ENCODE measurements at places on chromosomes 1 and 21.

- no peak for DNase-seq
Observed at GRCh38 chr1:179353546-179353945, 12.2 kb upstream of the AXDND1 start.

- DNase-seq: no peak
Observed at GRCh38 chr21:16571594-16571993, 841.8 kb downstream of the USP25 start.

GRCh38 chr1:53371851-53372250 is 44.0 kb upstream of the LRP8 start:
- no peak for DNase-seq

DNA sequence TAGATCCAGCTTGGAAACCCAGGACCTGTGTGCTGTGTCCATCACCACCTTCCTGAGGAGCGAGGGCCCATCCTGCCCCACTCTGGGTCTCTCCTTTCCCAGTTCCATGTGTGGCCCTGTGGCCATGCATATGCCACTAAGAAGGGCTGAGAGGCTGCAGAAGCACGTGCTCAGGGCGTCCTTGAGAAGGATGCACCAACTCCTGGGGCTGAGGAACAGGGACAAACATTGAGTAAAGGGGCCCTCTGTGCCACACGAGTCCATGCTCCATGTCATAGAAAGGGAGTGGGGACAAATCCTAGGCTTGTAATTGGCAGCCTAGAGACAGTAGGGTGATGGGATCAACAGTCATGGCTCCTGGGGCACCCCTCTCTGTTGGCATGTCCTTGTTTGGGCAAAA is 8.4 kb downstream of the ETV3L start:
- DNase-seq: no peak

DNA sequence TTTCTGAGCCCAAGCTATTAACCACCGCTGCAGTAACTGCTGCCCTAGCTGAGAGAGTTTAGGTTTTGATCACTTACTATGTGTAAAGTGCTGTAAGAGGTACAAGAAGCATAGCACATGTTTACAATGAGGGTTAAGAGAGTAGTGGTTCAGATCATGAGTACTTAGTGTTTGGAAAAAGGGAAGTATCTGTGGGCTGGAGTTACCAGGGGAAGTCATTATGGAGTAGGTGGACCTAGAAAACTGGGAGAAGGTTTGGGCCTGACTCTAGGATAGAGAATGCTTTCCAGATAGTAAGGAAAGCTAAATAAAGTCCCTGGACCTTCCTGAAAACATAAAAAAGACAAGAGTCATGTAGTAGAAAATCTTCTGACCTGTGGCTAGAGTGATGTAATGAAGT is 149.6 kb upstream of the PLXNA2 start:
- DNase-seq: no peak

DNA sequence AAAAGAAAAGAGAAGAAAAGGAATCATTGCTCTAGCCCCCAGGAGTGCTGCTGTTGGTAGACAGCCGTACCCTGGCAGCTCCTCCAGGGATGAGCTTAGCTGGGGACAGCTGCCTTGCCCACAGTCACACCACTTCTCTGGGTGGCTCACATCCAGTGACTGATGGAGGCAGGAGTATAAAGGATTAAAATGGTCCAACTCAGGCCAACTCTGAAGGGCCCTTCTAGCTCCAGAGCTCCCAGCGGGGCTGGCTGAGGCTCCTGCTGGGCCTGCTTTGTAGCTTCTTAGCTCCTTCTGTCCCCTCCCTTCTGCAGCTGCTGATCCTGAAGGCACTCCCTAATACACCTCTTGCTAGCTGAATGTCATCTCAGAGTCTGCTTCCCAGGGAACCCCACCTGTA is 4.4 kb downstream of the CITED4 start:
- DNase-seq: no peak
